ENCODE measurements at places on chromosomes 6 and 20.
A peak's percentile ranks its signal among the peaks of the same experiment; 100 is the strongest.

GRCh38 chr6:167687116-167687725 is 139.5 kb upstream of the AFDN start:
- DNase-seq: no peak

DNA sequence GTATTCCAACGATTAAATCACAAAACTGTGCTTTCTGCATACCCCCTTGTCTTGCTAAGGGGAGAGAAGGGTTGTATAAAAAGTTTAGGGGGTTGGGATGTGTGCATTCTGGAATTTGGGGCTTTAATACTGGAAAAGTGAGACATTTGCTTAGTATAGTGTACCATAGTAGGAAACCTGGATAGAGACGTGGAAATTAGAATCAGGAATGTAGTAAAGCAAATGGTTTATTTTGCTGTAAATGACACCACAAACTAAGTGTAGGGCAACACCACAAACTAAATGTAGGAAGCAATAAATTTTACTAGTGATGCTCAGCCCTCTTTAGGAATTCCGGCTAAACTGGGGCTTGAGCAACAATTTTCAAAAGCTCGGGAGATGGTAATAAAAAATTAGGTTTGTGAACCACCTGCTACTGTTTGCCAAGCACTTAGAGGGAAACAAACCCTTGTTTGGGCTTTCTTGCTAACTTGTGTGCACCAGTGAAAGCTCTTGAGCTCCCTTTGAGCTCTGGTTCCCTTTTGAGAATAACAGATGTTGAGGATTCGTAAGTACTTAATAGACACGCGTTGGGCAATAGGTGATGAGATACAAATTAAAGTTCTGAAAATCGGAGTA is 13.8 kb downstream of the BRD2 start:
- peak; percentile 60 for DNase-seq

DNA sequence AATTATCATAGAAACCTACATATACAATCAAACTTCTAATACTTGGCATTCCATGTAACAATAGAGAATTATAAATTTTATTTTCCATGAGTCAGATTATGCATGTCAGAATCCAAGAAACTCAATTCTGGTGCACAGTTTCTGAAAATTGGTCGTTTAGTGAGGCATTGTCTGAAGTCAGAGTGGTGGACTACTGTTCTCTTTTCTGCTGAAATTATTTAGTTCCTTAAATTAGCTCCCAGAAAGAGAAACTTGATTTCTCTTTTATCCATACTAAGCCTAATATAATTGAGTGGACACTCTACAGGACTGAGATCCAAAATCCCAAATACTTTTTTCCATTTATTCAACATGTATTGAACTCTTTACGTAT is 265.5 kb downstream of the ALDH8A1 start:
- no peak for DNase-seq

DNA sequence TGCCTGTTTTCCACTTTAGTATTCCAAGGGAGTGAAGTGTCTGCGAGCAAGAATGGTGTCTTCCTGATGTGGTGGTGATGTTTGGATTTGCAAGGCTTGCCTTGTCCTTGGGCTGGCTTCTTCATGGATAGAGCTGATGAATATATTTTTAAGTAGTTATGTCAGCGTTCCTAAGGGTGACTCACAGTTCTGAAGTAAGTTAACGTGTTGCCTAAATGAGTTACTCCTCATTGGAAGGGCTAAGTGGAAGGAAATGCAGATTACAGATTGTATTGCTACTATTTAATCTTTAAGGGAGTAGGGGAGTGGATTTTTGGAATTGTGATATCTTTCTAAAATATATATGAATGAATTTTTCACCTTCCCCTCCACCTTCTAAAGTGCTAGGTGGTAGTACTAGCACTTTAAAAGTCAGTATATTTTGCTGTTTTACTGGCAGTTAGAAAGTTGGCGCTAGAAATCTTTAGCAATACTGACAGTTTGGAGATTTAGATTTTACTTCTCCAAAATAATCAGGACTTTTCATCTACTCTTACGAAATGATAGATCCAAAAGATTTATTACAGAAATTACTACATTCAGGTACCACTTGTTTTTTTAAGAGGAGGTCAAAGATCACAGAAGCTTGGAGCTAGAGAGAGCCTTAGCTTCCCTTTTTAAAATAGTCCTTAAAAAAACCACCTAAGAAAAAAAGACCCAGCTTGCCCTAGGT is 197.4 kb downstream of the JARID2 start:
- DNase-seq: peak; percentile 78

GRCh38 chr20:45818239-45818638 is 5.8 kb downstream of the UBE2C start:
- no peak for DNase-seq

GRCh38 chr6:73451223-73452106 is 632 bp downstream of the CGAS start:
- DNase-seq: peak; percentile 68

GRCh38 chr20:63765902-63766301 is 26.3 kb downstream of the SLC2A4RG start:
- no peak for DNase-seq

- no peak for DNase-seq
Observed at GRCh38 chr6:44530209-44530909, 142.9 kb downstream of the CDC5L start.

- DNase-seq: no peak
Observed at GRCh38 chr6:36840432-36841403, 1.5 kb upstream of the CPNE5 start.

DNA sequence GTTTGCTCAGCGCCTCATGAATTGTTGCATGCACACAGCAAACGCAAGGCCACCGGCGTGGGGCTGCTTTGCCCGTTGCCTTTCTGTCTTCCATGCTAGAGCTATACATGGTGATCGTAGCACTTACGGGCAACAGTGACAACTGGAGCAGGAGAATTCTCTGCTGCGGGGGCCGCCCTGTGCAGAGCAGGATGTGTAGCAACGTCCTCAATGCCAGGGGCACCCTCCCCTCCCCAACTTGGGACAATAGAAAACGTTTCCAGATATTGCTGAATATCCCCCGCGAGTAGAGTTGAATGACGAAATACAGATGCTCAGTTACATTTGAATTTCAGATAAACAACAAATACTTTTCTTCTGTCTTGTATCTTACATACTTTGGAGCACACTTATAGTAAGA is 198.7 kb downstream of the TFAP2C start:
- DNase-seq: peak; percentile 23

- no peak for DNase-seq
Observed at GRCh38 chr6:3367630-3368029, 89.2 kb downstream of the SLC22A23 start.

DNA sequence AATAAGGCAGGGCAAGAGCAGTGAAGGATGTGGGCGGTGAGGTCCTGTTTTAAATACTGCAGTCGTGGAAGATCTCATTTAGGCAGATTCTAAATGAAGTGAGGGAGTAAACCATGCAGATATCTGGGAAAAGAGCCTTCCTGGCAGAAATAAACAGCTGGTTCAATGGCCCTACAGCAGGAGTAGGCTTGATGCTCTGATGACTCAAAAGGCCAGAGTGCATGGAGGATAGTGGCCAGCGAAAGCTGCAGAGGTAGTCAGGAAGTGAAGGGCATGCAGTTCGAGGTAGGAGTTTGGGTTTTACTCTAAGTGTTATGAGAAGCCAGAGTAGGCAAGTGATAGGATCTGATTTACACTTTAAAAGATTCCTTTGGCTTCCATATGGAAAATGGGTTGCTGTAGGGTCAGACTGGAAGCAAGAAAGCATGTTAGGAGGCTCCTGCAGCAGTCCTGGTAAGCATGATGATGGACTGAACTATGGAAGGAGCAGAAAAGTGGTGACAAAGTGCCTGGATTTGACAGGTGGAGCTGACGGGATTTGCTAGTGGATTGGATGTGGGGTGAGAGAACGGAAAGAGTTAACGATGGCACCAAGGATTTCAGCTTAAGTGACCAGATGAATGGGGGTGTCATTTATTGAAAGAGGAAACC is 150.0 kb downstream of the GJA10 start:
- no peak for DNase-seq

GRCh38 chr6:43990627-43991619 is 136.3 kb downstream of the MRPL14 start:
- peak; percentile 84 for DNase-seq

DNA sequence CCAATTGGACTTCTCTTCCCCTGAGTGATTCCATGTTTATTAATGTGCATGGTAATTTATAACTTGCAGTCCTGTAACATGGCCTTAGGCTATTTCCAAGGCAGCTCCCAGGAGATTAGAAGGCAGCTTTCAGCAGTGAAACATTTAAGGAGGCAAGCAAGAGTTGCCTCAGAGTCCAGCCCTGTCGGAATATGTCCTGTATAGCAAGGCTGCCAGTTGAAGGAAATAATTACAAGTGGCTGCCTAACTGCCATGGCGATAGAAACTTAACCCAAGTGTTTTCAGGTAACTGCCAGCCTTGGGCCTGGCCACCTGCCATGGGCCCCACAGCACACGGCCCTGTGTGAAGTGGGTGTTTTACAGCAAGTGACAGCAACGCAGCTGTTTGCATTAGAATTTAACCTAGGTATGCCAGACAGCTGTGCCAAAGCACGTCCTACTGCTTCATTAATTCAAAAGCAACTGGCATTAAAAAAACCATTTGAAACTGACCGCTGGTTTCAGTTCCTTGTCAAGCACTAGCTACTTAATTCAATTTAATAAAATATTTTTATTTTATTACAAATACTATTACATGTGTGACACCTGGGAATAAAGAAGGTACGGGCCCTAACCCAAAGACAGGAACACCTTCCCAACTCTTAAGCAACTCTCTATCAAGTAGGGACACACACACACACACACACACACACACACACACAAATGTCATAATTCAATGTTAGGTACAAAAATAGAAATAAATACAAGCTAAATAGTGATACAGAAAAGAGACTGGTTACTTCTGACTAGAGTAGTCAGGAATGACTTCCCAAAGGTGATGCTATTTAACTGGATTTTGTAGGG is 151.8 kb upstream of the HEY2 start:
- peak; percentile 3 for DNase-seq

DNA sequence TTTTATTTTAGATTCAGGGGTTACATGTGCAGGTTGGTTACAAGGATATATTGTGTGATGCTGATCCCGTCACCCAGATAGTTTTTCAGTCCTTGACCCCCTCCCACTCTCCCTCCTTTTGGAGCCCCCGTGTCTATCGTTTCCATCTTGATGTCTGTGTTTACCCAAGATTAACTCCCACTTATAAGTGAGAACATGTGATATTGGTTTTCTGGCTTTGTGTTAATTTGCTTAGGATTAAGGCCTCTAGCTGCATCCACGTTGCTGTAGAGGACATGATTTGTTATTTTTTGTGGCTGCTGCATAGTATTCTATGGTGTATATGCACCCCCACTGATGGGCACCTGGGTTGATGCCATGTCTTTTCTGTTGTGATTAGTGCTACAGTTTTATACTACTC is 178.6 kb downstream of the PLCB1 start:
- DNase-seq: no peak

GRCh38 chr6:17250237-17250636 is 30.9 kb upstream of the RBM24 start:
- DNase-seq: no peak

DNA sequence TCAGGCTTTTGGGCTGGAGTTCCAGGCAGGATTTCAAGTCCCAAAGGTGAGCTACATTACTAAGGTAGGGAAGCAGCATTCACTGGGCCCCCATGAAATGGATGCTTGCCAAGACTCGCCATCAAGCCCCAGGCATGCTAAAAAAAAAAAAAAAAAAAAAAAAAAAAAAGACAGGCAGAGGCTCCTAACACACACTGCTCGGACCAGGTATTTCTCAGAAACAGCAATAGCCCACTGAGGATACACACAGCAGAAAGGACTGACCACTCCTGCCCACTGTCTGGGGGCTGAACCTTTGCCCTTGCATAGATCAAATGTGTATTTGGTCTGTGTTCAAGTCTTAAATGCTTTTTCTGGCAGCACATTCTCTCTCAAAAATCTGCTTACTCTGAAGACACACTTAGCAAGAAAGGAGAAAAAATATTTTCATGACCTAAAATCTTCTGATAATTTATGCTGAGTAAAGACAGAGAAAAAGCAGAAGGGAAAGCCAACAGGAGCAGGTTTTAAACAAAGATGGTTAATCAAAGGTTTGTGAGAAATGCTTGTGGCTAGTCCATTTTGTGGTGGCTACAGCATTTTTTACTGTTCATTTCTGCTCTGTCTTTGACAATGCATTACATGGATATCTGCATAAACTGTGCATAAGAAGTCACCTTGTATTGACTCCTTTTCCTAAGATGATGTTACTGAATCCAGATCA is 37.9 kb upstream of the BEND6 start:
- DNase-seq: no peak

DNA sequence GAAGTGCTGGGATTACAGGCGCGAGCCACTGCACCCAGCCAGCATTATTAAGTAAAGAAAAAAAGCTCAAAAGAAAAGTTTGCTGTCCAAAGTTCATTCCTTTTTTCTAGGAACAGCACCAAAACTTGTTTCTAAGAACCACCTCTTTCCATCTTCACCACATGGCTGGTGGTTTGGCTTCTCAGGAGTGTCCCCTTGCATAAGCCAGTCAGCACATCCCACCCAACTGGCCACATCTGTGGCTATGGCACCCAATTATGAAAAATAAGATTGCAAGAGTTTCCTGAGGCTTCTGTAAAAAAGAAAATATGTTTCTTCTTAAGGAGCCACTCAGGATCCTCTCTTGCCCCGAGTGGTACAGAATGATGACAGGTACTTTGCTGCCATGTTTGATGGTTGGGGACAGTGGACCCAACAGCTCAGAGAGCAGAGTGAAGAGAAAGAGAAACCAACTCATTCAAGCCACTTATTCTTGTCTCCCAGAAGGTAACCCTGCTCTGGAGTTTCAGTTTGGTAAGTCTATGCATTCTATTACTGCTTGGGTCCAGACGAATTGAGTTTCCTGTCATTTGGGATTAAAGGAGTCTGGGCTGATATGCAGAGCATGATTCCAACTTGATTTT is 65.3 kb downstream of the PSMB1 start:
- DNase-seq: no peak

- no peak for DNase-seq
Observed at GRCh38 chr20:14906908-14907434, 569.6 kb upstream of the FLRT3 start.

DNA sequence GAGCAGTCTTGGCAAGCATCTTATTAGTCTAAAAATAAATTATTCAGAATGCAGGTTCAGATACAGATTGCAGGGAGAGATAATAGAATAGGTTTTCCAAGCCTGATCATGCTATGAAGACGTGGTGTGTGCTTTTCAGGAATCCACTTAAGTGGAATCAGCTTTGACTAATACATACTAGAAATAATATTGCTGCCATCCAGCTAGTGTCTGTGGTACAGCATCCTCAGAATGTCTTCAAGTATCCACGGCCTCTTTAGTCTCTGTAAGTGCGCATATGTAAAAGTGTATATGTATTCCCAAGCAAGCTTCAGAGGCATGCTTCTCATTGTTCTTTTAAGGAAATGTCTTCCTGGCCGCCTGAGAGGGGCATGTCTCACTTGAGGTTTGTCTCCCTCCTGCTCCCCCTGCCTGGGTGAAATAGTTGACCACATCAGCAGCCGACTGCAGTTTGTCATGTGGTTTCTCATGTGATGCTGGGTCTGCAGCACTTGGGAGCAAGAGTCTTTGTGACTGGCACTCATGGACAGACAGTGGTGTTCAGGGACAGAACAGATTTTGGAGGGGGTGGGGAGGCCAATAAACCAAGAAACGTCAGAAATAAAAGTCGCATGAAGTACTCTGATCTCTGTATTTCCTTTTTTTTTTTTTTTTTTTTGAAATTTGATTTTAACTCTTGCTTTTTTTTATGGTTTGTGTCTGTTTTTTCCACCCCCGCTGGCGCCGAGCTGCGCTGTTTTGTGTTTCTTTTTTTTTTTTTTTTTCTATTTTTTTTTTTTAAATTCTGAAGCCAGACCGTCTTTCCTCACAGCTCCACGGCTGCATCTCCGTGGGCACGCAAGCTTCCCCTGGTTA is 150.8 kb downstream of the PRL start:
- DNase-seq: peak; percentile 12

All from foreskin fibroblast (primary cell).